ENCODE measurements at places on chromosomes 3 and 15.

DNA sequence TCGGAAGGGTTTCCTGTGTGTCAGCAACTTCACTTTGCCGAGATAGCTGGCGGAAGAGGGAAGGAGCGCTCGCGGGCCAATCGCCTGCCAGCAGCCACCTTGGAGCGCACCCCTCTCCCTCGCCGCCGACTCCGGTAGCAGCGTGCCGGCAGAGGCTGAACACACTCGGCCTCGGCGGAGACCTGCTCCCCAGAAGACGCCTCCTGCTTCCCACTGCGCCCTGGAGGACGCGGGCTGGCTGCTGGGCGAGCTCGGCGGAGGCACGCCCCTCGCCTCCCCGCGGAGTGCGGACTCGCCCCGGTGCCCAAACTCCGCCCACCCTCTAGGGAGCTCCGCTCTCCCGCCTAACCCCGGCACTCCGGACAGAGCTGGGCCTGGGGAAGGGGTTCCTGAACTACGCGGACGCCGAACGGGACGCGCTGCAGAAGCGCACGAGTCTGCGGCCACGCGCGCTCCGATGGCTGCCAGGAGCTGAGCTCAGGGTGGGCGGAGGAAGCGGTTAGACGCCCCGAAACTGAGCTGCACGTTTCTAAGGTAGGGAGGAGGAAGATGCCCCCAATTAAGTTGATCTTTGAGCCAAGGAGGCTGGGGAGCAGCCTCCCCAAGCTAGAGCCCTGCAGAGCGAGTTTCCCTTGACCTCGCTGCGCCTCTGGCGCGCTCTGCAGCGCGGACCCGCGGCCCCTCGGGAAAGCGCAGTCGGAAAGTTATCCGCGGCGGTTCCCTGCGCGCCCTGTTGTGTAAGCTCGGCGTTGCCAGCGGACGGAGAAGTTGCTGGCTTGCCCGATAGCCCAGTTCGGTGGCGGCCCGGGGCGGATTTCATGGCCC is at the start of gene P2RY1:
Gene P2RY1, plus strand, starts transcription at position 356 of the 825 bp plus-strand sequence. CDS start 652 bp downstream, outside the sequence.
- peak; percentile 63 for DNase-seq
- peaks cover 11% of the 10 kb centered on the region for H3K4me1 ChIP-seq
- peaks cover 60% of the 10 kb centered on the region for H3K27me3 ChIP-seq
- H3K27ac ChIP-seq: peak within 1 kb of the TSS; percentile 60

- peak overlapping the region; percentile 35 for H3K4me3 ChIP-seq
- H3K4me1 ChIP-seq: peaks cover 68% of the 10 kb centered on the region
- H3K27ac ChIP-seq: peak overlapping the region; percentile 53
- peaks cover 54% of the 10 kb centered on the region for H3K36me3 ChIP-seq
Observed at GRCh38 chr3:56776556-56776950, 25.2 kb downstream of the ARHGEF3 start.

DNA sequence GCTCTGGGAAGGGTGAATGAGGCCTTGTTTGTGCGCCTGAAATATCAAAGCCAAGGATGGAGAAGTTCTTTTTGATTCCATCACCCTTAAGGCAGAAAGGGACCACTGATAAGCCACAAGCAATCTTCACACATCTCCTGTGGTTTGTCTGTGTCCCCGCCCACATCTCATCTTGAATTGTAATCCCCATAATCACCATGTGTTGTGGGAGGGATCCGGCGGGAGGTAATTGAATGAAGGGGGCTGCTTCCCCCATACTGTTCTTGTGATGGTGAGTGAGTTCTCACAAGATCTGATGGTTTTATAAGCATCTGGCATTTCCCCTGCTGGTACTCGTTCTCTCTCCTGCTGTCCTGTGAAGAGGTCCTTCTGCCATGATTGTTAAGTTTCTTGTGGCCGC is 329.6 kb upstream of the RGMA start:
- H3K4me1 ChIP-seq: no peaks in the 10 kb centered on the region
- no peaks in the 10 kb centered on the region for H3K27me3 ChIP-seq
- no peak overlapping the region for H3K4me3 ChIP-seq
- no peaks in the 10 kb centered on the region for H3K36me3 ChIP-seq

GRCh38 chr3:28301688-28302087 is 46.8 kb upstream of the ZCWPW2 start:
- H3K27ac ChIP-seq: no peak overlapping the region
- no peaks in the 10 kb centered on the region for H3K27me3 ChIP-seq
- H3K4me1 ChIP-seq: peaks cover 2% of the 10 kb centered on the region
- no peak overlapping the region for H3K4me3 ChIP-seq
- no peak for DNase-seq

DNA sequence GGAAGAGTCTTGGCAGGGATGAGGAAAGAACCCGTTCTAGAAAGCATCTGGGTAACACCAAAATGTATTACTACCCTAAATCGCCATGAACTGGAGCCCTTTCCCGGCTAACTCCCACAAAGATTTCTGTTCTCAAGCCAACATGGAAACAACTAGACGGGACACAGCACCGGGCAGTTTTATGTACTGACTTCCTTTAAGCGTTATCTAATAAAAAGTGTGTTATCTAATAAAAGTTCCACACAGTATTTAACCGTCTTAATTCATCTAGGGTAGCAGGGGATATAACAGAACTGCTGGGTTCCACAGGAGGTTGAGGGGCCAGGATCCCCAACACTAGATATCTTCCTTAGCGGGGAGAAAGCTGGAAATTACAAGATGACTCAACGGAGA is 347 bp upstream of the C3orf62 start:
- H3K27ac ChIP-seq: peak overlapping the region; percentile 87
- no peaks in the 10 kb centered on the region for H3K27me3 ChIP-seq
- peak overlapping the region; percentile 83 for H3K4me3 ChIP-seq

DNA sequence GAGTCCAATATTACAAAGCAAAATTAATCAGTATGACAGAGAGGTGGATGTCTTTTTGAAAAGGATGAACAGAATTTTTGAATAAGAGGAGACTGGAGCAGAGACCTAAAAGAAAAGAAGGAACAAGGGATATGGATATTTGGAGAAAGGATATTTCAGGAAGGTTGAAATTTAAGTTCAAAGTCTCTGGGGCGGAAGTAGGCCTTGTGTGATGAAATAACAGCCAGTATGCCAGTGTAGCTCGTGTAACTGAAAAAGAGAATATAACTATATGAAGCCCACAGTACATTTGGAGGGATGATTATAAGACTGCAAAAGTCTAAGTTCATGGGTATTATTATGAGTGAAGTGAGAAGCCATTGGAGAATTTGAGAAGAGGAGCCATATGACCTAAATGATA is 766.7 kb downstream of the GBE1 start:
- no peak overlapping the region for H3K27ac ChIP-seq
- no peak for DNase-seq
- no peak overlapping the region for H3K4me3 ChIP-seq
- no peaks in the 10 kb centered on the region for H3K36me3 ChIP-seq
- H3K4me1 ChIP-seq: no peaks in the 10 kb centered on the region

DNA sequence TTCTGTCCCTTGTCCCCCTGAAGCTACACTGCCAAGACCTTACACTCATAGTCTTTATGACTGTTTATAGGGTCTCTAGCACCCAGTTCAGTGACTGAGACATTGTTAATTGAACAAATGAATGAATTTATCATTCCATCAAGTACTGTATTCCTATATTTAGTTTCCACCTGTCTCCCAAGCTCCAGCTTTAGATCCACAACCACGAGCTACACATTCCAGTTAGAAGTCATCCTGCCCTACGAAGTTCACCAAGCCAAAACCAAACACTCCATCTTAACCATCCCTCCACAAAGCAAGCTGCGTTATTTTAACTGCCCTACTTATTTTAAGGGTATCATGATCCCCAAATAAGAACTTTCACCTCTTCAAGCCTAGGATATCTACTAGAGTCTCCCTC is 31.3 kb downstream of the TNIK start:
- peaks cover 2% of the 10 kb centered on the region for H3K4me1 ChIP-seq
- H3K27me3 ChIP-seq: no peaks in the 10 kb centered on the region
- no peak overlapping the region for H3K4me3 ChIP-seq
- no peak for DNase-seq
- H3K36me3 ChIP-seq: peaks cover 14% of the 10 kb centered on the region

- no peaks in the 10 kb centered on the region for H3K36me3 ChIP-seq
- DNase-seq: no peak
- H3K27me3 ChIP-seq: peaks cover 7% of the 10 kb centered on the region
- no peak overlapping the region for H3K4me3 ChIP-seq
- H3K4me1 ChIP-seq: no peaks in the 10 kb centered on the region
Observed at GRCh38 chr15:95816591-95816990, 513.9 kb upstream of the NR2F2 start.

All from activated naive CD8-positive, alpha-beta T cell treated with anti-CD3 and anti-CD28 coated beads, Interleukin-2, amount 10 ng/mL, durations not matched to agents 7 days and 5 days (primary cell).